ENCODE measurements at places on chromosomes 3 and 15.
A peak's percentile ranks its signal among the peaks of the same experiment; 100 is the strongest.

- no peak for DNase-seq
Observed at GRCh38 chr15:78301828-78302227, 2.4 kb upstream of the SKIC8 start.

DNA sequence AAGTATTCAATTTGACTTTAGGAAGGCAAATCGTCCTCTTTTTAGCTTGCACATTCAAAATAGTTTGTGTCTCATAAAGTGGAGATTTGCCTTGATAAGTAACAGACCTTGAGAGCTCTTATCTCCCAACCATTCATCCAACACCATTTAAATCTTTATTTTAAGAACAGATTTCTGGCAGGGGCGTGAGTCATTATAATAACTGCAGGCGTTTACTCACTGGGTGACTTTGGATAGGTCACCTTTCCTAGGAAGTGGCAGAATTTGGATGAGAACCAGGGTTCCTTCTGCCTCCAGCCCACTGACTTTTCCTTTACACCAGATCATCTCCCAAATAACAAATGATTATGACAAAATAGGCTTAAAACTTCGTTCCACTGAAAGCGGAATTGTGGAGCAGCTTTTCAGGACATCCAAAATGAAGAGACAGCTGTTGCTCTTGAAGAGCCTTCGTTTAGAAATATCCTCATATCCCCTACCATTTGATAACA lies 5.0 kb downstream of the LMCD1 start:
- DNase-seq = no peak

DNA sequence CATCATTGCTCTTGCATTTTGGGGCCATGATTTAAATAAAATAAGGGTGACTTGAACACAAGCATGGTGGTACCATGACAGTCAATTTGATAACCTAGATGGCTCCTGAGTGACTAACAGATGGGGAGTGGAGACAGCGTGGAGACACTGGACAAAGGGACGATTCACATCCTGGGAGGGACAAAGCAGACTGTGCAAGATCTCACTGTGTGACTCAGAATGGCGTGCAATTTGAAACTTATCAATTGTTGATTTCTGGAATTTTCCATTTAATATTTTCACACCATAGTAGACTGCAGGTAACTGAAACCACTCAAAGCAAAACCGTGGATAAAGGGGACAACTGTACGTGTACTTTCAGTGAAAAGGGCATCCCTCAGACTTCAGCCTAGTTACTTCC lies 25.5 kb downstream of the MCCC1 start:
- no peak for DNase-seq

- DNase-seq = no peak
Observed at GRCh38 chr15:36406366-36406765, 173.1 kb upstream of the CDIN1 start.

DNA sequence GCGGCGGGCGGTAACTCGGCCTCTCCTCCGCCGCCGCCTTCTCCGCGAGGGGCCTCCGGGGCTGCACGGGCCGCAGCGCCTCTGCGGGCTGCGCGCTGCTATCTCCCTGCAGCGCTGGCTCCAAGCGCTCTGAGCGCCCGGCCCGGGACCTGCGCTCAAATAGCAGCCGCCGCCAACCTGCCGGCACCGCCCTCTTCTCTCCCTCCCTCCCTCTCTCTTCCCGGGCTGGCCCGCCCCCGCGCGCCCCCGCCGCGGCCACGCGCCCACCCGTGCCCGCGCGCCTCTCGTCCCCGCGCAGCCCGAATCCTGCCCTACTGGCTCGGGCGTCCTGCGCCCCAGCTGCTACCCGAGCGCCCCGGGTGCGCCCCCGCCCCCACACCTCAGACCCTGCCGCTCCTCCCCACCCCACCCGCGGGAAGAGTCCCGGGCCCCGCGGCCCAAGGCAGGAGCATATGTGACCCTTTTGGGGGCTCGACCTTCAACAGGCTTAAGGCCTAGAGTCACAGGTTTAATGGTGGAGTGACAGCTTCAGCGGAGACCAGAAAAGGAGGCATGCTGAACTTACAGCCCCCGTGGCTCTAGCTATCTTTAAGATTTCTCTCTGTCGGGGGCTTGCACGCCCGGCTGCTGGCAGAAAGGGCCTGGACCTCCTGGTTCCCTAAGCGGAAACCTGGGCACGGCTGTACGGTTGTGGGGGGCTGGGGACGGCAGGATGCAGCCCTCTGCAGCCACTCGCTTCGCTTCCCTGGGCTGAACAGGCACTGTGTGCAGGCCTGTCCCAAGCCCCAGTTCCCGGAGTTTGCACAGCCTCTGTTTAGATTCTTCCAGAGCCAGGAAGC lies at the start of gene CACNA2D2:
CACNA2D2 (minus strand) TSS at position 131 of the 839 bp plus-strand sequence. CDS start 211 bp downstream, outside the sequence.
- peak; percentile 88 for DNase-seq

DNA sequence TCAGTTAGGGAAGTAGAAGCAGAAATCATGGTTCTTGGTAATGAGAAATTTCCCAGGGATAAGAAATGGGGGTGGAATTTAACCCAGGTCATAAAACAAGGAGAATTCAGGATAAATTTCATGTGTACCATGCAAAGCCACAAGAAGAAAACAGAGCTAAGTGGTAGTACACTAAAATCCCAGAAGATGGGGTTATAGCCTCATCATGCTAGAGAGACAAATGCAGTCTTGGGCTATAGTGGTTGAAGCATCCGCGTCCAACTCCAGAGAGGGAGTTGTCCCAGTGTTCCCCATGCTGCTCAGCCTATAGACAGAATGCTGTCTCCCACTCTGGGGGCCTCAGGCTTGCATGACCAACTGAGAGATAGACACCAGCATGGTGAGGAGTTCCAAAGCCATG lies 36.2 kb upstream of the CLRN1 start:
- no peak for DNase-seq

GRCh38 chr15:41024131-41024530 lies 70.9 kb downstream of the CHAC1 start:
- DNase-seq = no peak

- DNase-seq = no peak
Observed at GRCh38 chr3:57673156-57673555, 19.7 kb downstream of the DENND6A start.

- DNase-seq = no peak
Observed at GRCh38 chr3:150256318-150256717, 151.8 kb upstream of the TSC22D2 start.

GRCh38 chr3:141085343-141086070 lies 34.4 kb downstream of the SPSB4 start:
- DNase-seq = no peak

DNA sequence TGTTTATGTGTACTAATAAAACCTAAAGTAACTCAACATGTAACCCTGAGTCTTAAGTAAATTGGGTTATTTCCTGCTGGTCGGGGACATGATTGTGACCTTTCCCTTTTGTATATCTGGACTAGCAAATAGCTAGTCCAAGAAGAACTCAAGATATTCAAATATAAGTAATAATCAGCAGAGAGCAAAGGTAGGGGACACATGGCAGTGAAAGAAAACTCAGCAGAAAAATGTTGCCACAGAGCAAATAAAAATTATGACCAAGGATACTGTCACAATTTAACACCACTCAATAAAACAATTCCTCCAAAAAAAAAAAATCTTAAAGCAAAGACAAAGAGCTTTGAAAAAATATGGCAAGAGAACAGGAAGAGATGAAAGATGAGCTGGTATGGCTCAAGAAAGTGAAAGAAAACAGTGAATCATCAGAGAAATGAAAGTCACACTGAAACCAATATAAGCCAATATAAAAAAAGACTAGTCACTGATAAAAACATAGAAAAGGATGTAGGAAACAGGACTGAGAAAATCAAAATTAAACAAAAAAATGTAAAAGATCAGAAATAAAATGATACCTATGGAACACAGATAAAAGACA lies 43.4 kb downstream of the HLTF start:
- no peak for DNase-seq

DNA sequence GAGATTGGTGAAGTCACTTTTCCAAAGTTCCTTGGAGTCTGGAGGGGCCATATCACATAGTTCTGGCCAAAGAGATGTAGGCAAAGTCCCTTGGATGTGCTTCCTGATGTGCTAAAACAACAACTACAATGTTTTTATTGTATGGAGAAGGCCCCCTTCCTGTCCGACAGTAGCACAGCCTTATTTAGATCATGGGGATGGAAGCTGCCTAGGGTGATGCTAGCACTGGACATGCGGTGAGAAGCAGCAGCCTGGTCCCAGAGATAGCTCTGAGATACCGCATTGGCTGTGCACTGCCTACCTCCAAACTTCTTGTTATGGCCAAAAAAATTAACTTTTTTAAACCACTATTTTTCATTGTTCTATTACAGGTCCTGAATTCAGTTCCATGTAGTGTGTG lies 137.6 kb downstream of the AQP9 start:
- DNase-seq = no peak

DNA sequence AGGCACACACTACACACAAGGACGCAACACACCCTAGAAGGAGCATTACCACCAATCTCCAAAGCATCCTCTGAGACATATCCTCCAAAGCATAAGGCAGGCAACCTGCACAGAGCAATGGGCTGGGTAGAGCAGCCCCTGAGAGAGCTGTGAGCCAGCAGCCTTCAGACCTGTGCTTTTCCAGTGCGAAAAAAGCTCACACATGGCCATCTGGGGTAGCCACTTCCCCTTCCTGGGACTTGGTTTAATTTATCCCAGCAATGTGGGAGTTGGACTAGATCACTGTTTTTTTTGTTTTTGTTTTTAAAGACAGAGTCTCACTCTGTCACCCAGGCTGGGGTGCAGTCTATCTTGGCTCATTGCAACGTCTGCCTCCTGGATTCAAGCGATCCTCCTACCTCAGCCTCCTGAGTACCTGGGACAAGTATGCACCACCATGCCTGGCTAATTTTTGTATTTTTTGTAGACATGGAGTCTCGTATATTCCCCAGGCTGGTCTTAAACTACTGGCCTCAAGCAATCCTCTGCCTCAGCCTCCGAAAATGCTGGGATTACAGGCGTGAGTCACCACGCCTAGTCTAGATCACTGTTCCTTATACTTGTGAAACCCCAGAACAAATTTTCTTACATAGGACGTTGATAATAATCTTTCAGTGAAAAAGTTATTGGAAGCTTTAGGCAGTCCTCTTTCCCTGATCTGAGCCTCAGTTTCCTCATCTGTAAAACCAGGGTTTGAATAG lies 18.9 kb downstream of the PTPN23 start:
- DNase-seq = no peak

DNA sequence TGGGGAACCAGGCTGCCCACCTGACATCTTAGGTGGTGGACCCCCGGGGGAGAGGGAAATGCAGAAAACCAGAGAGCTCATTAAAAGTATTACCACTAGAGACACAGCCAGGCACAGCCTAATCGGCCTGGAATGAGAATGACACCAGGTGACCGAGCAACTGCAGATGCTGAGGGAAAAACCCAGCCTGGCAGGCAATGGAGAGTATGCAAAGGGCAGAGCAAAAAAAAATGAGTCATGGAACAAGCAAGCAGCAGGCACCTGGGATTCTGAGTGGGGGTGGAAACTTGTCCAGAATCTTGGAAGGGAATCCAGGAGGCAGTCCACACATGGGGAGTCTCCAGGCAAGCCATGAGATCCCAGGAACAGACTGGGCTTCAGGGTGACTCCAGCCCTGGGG lies 183.7 kb upstream of the LRRN1 start:
- no peak for DNase-seq

GRCh38 chr3:117696851-117697407 lies 987.4 kb downstream of the TUSC7 start:
- no peak for DNase-seq

- DNase-seq = no peak
Observed at GRCh38 chr15:92402751-92403150, 9.1 kb downstream of the ST8SIA2 start.

- no peak for DNase-seq
Observed at GRCh38 chr15:47750740-47751262, 33.5 kb downstream of the SEMA6D start.

GRCh38 chr3:23450806-23451205 lies 247.7 kb downstream of the UBE2E2 start:
- DNase-seq = no peak

DNA sequence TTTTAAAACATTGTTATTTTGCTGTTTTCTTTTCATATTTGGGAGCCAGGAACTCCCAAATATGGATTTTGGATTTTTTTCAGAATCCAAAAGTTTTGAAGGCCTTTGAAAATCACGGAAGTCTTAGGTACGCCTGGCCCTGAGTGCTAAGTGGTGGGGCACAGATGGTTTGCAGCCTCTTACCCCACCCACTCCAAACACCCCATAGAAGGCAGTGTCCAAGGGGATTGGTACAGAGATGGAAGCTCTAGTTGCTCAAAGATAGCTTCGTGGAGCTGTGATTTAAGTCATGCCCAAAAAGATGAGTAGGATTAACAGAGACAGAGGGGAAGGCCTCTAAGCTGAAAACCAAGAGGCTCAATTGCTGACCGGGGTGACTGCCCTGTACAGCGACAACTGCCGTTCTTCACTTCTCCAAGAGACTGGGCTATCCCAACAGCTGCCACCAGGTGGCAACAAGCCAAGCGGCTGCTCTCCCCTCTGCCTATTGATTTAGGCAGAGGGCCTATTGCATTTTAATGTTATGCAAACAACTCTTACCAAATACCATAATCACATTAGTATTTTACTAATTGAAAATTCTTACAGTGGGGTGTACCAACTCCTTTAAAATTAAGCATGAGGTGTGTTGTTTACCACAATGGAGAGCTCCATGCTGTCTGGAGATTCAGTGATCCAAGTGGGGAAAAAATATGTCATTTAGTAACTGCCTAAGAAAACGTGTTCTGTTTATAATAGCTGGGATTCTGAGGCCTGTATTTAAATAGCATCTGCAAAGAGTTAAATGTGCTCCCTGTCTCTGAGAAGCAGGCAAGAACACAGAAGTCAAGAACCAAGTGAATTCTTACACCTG lies 64.0 kb upstream of the C15orf61 start:
- DNase-seq = peak; percentile 90

Measured in upper lobe of right lung (tissue), 1 donor.